ENCODE measurements at places on chromosomes 12 and 14.

DNA sequence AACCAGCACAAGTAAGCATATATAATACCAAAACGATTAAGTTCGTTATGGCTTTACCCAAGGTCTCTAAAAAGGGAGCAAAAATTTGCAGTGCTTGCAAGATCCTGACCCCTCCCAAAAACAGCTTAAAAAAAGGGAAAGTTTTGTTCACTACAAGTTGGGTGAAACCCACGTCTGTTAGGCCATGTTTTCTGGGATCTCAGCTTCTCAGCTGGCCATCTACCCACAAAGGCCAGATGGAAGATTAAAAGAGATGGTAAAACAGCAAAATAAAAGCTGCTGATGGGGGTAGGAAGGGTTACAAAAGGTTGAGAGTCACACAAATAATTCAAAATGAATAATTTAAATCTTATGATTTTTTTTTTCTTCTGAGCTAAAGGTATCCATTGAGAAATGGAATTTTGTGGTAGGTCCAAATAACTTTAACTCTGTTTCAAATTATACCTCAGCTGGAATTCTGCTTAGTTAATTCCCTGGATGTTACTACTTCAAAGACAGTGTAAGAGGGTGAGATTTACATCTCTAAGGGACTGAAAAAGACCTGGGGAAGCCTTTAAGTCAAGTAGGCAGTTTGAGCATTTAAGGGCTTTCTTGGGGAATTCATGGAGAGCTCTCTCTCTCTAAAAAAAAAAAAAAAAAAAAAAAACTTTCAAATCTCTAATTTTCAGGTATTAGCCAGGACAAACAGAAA is 185.6 kb upstream of the NAV3 start:
- DNase-seq = no peak

DNA sequence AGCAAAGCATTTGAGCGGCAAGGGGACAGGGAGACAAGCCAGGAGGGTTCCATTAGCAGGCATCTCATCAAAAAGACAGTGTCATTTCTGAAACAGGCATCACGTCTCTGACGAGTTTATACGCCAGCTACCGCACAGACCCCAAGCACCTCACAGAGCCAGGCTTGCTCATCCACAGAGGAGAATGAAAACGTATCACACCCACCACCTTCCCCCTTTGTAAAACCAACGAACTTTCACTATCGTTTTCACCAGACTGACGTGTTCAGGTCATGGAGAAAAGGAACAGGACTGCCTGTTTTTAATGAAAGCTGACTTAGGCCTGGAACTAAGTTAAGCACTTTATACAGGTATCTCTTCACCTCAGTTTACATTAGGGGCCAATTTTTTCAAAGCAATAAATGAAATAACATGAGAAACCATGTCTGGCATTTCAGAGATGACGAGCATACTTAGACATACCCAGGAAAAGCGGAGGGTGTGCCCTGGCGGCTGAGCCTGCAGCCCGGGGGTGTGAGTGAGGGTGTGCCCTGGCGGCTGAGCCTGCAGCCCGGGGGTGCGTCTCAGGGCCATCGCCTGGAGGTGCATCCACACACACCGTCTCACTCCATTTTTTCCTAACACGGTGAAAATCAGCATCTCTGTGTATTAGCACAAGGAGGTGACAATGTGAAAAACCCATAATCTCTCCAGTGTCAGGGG is 41.9 kb downstream of the STX2 start:
- DNase-seq = no peak

GRCh38 chr12:974271-974862 is 16.7 kb upstream of the ERC1 start:
- no peak for DNase-seq

- no peak for DNase-seq
Observed at GRCh38 chr12:76909290-76909689, 30.5 kb upstream of the CSRP2 start.

GRCh38 chr12:95473231-95473883 is 595 bp upstream of the METAP2 start:
- DNase-seq = peak; percentile 49

- no peak for DNase-seq
Observed at GRCh38 chr14:100422556-100423316, 99.6 kb downstream of the SLC25A47 start.

GRCh38 chr14:68367536-68367935 is 425.3 kb downstream of the ZFP36L1 start:
- no peak for DNase-seq

DNA sequence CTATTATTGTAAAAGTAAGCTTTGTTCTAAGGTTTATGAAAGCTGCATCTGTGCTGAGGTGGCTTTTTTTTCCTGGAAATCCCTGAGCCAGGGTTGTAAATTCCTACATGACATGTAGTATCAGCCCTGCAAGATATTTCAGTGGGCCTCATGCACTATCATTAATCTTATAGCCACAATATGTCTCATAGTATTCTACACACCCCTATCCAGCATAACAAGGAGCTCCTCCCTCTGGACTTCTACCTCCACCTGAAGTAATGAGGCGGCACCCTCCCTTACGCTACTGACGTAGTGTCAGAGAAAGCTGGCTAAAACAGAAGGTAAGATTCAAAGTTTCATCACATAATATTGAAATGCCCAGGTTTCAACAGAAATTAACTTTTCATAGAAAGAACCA is 35.5 kb downstream of the SLC5A8 start:
- no peak for DNase-seq

DNA sequence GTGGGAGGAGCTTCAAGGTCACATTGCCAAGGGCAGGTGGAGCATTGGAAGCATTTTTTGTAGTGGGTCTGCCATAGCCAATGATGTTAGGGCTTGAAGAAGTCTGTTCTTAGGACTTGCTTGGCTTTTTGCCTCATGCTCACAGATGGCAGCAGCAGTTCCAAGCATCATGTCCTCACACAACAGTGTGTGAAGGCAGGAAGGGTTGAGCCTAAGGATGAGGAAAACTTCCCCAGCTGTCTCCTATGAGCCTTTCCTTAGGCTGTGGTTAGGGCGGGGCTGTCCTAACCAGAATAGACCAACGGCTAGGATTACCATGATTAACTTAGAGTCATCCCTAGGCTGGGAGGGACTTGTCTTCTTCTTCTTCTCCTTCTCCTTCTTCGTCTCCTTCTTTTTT is 76.2 kb upstream of the KCNA1 start:
- no peak for DNase-seq

GRCh38 chr12:92574051-92574783 is 128.6 kb upstream of the PLEKHG7 start:
- no peak for DNase-seq

- DNase-seq = no peak
Observed at GRCh38 chr12:132133952-132134652, 10.0 kb downstream of the DDX51 start.

GRCh38 chr12:52210186-52210924 is 18.5 kb upstream of the KRT80 start:
- DNase-seq = no peak

DNA sequence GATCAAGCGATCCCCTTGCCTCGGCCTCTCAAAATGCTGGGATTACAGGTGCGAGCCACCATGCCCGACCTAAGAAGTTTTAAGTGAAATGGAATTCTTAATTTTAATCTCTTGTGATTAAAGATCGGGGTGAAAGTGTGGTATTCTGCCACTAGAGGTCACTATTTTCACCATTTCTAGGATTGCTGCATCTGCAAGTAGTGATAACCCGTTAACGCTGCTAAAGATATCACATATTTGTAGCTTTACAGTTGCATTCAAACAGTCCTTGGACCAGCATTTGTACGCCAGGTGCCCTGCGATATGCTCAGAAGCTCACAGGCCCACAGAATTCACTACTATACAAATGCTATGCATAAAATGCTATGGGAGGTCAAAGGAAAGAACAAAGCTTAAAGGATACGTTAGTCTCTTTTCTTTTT is 19.3 kb downstream of the CCDC62 start:
- peak; percentile 62 for DNase-seq

GRCh38 chr12:118052324-118053070 is 8.5 kb downstream of the WSB2 start:
- peak; percentile 93 for DNase-seq

- no peak for DNase-seq
Observed at GRCh38 chr12:131555197-131555846, 155.6 kb upstream of the SFSWAP start.

DNA sequence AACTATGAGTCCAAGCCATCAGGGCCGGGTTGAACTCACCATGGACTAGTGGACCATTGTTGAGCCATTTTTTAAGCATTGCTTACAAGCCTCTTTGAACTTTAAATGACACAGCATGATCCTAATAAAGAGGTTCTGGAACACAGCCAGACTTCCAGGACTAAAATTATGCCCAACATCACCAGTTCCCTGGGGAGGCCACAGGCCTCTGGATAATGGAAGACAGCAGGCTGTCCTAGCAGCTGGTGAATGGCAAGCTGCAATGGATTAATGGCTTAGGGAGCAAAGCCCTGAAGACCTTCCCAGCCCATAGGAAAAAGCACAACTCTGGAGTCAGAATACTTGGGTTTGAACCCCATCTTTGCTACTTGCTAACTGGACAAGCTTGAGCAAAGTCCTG is 71.3 kb downstream of the FLRT2 start:
- DNase-seq = no peak

DNA sequence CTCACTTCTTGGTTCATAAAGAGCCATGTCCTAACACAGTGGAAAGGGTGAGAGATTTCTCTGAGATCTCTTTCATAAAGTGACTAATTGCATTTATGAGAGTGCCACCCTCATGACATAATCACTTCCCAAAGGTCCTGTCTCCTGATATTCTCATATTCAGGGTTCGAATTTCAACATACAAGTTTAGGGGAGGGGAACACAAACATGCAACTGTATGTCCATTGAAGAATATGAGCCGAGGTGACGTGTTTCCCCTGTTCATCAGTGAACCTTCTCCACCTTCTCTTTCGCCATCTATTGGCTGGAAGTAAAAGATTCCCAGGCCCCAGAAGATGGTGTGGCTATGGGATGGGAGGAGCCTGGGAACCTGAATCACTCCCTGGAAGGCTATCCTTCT is 354.2 kb upstream of the ATP2B1 start:
- DNase-seq = no peak

- DNase-seq = no peak
Observed at GRCh38 chr12:2974560-2974971, 15.4 kb downstream of the TEAD4 start.

DNA sequence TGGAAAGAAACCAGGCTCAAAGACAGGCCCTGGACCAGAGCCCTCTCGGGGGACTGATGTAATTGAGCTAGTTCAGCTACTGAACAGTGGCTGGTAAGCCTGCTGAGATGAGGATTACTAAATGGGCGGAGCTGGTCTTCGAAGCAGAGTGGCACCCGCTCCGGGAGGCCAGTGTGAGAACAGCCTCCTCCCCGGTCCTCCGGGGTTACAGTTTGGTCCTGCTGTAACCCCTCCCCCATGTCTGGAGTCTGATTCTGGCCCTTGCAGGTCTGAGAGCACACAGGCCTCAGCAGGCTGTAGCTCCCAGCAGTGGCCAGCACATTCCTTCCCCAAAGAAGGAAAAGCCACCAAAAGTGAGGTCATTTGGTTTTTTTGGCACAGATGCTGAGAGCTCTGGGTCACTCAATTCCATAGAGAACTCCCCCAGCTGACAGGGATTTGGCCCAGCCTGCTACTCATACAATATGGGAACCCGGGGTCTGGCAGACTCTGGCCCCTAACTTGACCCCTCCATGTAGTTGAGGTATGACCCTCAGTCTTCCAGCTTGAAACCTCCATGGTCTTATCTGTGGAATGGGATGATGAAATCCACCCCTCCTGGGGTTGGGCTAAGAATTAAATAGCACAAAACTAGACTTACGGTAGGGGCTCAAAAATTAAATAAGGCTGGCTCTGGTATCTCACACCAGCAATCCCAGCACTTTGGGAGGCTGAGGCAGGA is 39.0 kb downstream of the ACTN1 start:
- DNase-seq = peak; percentile 96

- no peak for DNase-seq
Observed at GRCh38 chr12:46150735-46151134, 118.1 kb downstream of the SLC38A1 start.

DNA sequence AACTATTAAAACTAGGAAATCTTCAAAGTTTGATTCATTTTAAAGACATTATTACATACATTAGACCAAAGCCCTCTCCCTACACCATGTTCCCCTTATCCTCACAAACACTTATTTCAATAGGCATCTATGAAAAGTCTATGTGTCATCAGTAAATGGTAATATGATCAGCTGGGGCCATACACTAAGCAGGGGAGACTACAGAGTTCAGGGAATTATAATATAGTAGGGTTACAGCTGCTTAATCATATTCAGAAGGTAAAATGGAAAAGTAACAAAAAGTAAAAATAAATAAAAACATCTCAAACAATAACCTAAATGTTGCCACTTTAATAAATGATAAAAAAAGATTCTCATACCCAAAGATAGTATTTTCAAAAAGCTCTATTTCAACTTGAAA is 29.1 kb downstream of the PAWR start:
- peak; percentile 30 for DNase-seq

- no peak for DNase-seq
Observed at GRCh38 chr14:72104011-72104613, 171.9 kb downstream of the RGS6 start.

DNA sequence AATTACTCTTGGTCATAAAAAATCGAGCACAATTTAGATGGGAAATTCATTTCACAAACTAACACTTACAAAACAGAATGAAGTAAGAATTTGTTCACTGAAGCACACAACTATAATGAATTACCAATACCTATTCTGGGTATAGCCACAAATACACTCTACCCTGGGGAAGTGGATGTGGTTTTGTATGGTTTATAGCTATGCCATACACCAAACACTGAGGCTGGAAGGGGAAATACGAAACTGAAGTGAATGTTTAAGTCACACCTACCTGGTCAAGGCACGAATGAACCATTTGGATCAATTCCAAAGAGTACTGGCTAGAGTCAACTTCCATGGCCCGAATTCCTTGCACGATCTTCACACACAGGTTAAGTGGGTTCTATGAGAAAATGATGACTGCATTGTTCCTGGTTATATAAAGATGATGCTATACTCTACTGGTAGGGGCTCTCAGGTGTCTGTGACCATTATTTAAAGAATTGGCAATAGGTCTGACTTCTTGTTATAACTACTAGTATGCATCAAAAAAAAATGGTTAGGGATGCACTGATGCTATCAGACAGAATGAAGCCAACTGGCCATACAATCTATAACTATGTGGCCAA is 12.8 kb downstream of the NEK9 start:
- DNase-seq = no peak

DNA sequence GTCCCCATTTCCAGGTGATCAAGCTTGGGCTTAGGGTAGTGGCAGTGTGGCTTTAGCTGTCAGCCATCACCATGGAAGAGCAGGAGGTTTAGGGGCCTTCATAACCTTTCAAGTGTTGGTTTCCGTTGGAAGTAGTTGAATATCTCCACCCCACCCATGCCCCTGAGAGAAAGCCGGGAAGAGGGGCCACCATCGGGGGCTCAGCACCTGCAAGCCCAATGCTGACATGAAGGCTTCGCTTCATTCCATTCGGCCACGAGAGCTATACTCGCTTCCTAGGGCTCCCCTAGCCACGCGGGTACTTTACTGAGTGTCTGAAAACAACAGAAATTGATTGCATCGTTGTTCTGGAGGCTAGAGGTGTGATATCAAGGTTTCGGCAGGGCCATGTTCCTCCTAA is 234.8 kb downstream of the ZFP36L1 start:
- no peak for DNase-seq
